ENCODE measurements at places on chromosomes 11 and 22.

DNA sequence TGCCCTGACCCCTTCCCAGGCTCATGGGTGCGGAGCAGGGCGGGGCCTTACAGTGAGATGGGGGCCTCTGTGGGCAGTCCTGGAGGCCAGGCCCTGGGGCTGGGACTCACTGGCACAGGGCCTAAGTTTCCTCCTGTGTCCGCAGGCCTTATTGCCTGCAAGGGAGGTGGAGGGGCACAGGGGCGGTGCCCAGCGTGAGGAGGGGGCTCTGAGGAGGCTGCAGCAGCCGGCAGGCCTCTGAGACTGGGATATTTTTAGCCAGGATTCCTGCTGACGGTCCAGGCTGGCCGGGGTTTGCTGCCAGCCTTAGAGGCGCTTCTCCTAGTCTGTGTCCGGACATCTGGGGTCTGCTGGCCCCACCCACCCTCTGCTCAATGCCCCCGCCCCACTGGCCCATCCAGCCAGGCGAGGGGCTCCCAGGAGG, 5.7 kb upstream of the RTN4R start:
- no peak for DNase-seq

DNA sequence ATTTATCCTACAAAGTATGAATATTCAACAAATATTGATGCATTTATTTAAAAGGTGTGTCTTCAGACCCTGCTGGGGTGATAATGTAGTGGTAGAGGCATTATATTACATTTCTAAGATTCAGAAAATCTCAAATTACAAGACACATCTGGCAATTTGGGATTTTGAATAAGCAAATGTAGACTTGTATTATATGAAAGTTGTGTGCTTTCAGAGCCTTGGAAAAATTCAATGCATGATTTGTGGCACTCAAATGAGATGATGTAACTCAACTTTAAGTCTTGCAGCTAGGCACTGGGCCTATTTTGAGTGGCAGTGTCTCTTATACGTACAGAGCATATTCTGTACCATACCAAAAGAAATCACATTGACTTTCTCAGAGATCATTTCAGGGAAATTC, 214.4 kb downstream of the ETS1 start:
- DNase-seq: no peak

GRCh38 chr11:20875889-20876288, 206.5 kb downstream of the NELL1 start:
- DNase-seq: no peak

DNA sequence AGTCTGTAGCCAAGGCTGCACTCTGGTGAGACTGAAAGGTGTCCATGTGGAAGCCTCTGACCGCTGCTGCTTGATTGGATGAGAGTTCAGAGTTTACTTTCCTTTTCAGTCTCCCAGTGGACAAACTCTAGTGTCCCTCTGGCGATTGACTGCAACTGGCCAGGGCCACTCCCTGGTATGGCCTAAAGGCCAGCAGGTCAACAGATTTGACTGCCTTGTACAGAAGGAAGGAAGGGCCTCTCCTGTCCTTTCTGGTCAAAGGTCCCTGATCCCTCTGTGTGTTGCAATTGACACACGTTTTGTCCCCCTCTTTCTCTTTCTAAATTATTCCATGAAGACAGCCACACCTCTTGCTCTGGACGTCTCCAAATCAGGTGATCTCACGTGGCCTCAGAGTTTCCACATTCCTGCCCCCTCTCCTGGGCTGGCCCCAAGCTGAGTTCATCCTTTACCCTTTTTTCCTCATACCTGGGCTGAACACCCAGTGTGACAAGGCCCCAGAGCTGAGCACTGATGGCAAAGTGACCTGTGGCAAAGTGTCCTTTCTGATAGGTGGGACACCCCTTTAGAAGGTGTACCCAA, 18.7 kb upstream of the FBLN1 start:
- no peak for DNase-seq

DNA sequence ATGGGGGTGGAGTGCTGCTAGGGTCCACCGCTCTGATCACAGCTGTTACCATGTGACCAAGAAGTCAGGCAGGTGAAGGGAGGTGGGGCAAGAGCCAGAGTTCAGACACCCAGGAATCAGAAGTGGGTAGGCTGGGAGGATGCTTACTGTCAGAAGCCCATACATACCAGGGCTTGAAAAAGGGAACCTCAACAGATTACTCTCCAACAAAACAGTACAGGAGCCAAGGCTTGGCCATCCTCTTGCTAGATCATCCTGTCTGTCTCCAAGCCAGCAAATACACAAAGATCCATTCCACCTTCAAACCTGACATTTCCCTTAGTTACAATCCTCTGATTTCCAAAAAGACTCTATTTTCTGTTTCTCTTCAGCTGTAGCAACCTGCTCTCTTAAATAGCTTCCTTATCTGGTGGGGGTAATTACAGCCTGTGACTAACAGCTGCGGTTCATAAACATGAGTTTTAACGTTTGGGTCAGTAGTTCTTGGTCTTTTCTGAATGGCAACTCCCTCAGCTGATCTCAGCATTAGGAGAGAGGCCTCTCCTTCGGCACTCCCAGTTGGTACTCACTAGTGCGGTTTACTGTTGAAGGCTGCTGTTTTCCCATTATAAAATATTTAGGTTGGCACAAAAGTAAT, 31.1 kb upstream of the WT1 start:
- DNase-seq: no peak

GRCh38 chr11:116997071-116997470, 101.2 kb downstream of the SIK3 start:
- DNase-seq: no peak

DNA sequence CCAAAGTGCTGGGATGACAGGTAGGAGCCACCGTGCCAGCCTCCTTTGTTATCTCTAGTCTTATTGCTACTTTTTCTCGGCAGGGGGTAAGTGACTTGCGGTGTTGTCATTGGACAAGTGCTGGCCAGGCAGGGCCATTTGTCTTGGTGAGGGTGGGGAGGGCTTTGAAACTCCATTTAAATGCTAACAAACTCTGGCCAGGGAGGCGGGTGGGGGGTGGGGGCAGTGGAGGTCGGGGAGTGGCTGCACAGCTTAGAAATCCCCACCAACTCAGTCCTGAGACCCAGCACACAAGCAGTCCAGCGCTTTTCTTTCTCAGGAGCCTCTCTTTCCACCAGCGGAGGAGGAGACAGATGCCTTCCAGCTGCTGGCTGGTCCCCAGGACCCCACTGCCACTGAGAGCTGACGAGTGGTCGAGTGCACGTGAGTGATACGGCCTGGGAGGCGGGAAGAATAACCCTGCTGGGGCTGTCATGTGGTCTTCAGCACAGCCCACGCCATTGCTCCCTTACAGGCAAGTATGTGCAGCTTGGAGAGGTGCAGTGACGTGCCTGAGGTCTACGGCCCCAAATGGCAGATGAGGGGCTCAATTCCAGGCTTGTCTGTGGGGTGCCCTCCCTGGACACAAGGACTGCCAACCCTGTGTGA, 24.2 kb upstream of the OSBPL5 start:
- no peak for DNase-seq

DNA sequence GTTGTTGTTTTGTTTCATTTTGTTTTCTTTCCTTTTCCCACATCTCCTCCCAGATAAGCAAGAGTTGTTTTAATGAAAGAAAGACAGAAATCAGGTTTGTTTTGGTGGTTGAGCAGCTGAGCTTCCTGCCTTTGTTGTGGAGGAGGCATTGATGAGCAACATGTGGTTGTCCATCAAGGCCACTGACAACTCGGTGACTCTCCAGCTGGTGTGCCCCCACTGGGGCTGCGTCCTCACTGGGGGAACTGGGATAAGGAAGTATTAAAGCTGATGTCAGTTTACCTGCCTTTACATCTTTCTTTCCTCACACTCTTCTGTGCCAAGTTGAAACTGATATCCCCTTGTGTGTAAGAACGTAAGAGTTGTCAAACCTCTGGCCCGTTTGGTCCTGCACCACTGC, 5.9 kb downstream of the VPS26B start:
- no peak for DNase-seq

DNA sequence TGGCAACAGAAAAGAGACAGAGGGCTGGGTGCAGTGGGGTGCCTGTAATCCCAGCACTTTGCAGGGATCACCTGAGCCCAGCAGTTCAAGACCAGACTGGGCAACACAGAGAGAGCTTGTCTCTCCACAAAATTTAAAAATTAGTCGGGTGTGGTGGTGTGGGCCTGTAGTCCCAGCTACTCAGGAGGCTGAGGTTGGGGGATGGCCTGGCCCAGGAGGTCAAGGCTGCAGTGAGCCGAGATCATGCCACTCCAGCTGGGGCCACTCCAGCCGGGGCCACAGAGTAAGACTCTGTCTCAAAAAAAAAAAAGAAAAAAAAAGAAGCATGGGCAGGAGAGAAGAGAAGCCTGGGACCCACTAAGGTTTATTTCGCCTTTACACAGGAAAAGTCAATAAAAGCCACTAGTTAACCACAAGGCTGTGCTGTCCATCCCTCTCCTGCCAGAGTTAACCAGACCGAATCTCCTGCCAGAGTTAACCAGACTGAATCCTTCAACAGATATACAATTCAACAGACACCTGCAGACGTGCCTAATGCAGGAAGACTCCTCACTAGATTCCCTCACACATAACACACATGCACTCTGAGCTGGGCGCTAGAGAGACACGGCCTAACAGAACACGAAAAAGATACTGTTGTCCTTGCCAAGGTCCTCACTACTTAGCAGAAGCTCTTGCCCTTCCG, 29.8 kb downstream of the MICAL3 start:
- no peak for DNase-seq

- DNase-seq: no peak
These were observed 17.2 kb downstream of the FRMD8 start for GRCh38 chr11:65403607-65404121.

DNA sequence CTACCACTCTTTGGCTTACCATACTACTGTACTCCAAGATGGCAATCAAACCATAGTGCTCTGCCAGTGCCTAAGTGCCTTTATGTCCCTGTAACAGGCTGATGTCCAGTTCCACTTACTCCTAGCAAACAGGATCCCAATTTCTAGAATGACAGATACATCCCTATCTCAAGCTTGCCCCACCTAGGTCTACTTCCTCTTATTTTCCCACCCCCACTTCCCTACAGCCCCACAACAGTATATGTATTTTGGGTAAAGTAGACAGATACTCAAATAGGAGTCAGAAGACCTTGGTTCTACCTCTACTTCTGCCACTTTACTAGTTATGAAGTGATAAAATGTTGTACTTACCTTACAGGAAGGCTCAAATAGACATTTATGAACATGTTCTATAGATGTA, 24.1 kb downstream of the SIK3 start:
- DNase-seq: no peak

DNA sequence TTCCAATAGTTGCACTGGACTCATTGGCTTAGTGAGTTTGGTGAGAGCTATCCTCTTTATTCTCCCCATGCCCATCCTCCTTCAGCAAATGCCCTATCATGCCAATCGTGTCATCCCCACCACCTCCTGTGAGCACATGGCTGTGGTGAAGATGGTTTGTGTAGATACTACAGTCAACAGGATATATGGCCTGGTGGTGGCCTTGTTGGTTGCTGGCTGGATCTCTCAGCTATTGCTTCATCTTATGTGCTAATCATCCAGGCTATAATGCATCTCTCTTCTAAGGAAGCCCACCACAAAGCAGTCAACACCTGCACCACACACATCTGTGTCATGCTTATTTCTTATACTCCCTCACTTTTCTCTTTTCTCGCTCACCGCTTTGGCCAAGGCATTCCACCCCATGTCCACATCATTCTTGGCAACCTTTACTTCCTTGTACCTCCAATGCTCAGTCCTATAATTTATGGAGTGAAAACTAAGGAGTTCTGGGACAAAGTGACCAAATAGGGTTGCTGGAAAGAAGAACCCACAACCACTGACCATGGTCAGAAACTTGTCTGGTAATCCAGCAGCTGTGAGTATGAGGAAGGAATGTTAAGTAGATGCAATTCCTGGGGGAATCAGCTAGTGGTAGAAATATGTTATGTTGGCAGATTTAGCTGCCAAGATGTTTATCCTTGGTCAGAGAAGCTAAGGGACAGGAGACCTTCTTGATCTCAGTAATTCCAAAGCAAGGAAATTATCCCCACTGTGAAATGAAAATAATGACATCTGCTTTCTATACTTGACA, 16.3 kb upstream of the OR56B1 start:
- DNase-seq: no peak

DNA sequence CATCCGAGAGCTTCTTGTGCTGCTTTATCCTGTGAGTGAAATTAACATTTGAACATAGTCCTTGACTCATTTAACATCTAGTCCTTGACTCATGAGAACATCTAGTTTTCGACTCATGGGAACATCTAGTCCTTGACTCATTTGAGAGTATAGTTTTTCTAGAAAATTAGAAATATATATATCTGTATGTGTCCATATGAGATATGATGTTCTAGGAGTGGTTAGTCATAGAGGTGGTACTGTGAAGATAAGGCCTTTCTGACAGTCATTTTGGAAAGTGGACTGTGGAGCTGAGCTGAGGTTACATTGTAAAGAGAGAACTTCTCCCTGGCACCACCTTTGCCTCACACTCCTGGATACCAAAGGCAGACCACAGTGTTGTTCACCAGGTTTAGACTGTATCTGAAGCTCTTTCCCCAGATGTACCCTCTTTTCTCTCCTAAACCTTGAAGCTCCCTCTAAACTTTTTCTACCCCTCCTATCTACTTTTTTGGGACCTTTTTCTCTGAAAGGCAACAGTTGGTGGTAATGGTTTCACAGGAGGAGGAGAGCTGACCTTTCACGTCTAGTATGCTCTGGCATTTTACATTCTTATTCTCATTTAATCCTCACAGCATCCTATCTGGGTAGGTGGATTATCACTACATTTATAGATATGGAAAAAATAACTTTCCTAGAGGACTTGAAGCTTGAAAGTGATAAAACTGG, 67.2 kb downstream of the PPP2R1B start:
- DNase-seq: no peak

DNA sequence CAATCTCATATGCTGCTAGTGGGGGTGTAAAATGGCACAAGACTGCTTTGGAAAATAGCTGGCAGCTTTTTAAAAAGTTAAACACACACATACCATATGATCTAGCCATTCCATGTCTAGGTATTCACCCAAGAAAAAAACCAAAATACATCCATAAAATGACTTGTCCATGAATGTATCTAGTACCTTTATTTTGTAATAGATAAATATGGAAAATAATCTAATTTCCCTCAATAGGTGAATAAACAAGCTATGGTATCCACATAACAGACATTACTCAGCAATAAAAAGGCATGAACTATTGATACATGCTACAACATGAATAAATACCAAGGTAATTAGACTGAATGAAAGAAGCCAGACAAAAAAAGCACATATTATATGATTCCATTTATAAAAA, 22.9 kb downstream of the RNF141 start:
- no peak for DNase-seq

GRCh38 chr11:72579816-72580641, 94.2 kb downstream of the PDE2A start:
- DNase-seq: no peak

GRCh38 chr11:73142128-73142377, at the start of gene FCHSD2:
TSS of gene FCHSD2 (minus strand) at chr11:73142318. CDS start at chr11:73141877, 441 bp downstream.
- DNase-seq: no peak

DNA sequence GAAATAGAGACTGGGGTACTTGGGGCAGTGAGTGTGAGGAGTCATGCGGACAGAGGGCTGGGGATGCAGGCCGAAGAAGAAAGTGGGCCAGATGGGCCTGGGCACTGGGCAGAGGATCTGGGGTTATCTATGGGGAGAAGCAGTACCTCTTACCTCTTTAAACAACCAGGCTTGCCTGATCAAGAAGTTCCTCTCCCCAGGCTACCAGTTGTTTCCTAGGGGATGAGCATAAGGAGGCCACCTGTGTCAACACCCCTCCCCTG, 98.4 kb upstream of the PITPNB start:
- no peak for DNase-seq

GRCh38 chr22:46078241-46079092, 71.9 kb upstream of the PPARA start:
- DNase-seq: no peak
